Activated CD8-positive, alpha-beta memory T cell treated with anti-CD3 and anti-CD28 coated beads, Interleukin-2, amount 10 ng/mL, durations not matched to agents 7 days and 5 days (primary cell): ENCODE measurements at places on chromosomes 2 and 18. TPM values are rescaled to one million over a fixed set of nuclear protein-coding genes. Genes with fewer than 3 reads are reported as not detected.

ZNF513 gene
- total RNA-seq: 15.4 TPM

EFR3B gene
- total RNA-seq: 0.61 TPM

CLEC4F gene
- total RNA-seq: not detected

VRK2 gene
- 26.2 TPM for total RNA-seq
